ENCODE measurements at places on chromosomes 16 and 17. TPM values are rescaled to one million over a fixed set of nuclear protein-coding genes. Genes with fewer than 3 reads are reported as not detected.

HBA1 gene
- 1,094 TPM for total RNA-seq

ARHGDIG gene
- 5.9 TPM for total RNA-seq

MAPK8IP3 gene
- total RNA-seq = 43.1 TPM

SLC52A1 gene
- not detected for total RNA-seq

ABCA5 gene
- 19.7 TPM for total RNA-seq

MYLK3 gene
- 275 TPM for total RNA-seq

Measured in right atrium auricular region (tissue), 2 donors.